Activated CD4-positive, alpha-beta T cell treated with anti-CD3 and anti-CD28 coated beads, Interleukin-2, amount 50 U/mL, for 1 hour (primary cell): ENCODE measurements at places on chromosomes 5 and 9.

DNA sequence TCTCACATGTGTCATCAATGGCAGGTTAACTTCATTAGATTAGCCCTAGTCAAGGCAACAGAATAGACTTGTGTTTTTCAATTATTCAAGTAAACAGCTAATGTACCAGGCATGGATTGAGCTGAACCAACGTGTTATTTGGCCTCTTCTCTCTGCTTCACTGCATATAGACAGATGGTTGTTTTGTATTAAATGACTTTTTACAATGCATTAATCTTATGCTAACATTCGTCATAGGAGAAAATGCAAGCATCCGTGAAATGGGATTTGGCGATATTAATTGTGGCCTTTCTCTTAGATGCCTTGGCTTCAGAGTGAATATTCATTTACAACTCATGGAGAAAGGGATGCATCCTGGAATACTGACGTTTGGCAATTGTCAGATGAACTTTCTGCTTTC, 208.0 kb downstream of the KCTD16 start:
- DNase-seq = no peak

- no peak for DNase-seq
These were observed 131.5 kb upstream of the GRHPR start for GRCh38 chr9:37290940-37291485.

- DNase-seq = no peak
These were observed 50.5 kb downstream of the AHRR start for GRCh38 chr5:371811-372555.

GRCh38 chr9:132588098-132588497, 5.7 kb downstream of the BARHL1 start:
- no peak for DNase-seq

- DNase-seq = no peak
These were observed 32.4 kb downstream of the DDX31 start for GRCh38 chr9:132637351-132637750.

DNA sequence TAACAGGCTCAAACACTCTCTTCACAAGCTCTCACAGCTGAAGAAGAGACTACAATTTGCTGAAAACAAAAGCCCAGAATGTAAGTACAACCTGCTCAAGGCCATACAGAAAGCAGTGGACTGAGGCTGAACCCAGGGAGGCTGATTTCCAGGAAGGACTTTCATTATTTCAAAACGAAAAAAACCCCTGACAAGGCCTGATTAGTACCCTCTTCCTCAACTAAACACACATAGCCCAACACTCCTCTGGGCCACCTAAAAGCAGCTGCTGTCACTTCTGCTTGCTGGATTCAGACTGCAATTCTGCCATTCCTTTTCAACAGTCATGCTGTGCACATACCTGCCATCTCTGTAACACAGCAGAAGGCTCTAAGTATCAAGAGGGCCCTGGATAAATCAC, 18.2 kb downstream of the NRG2 start:
- DNase-seq = no peak
